ENCODE measurements at places on chromosomes 16 and 17.

DNA sequence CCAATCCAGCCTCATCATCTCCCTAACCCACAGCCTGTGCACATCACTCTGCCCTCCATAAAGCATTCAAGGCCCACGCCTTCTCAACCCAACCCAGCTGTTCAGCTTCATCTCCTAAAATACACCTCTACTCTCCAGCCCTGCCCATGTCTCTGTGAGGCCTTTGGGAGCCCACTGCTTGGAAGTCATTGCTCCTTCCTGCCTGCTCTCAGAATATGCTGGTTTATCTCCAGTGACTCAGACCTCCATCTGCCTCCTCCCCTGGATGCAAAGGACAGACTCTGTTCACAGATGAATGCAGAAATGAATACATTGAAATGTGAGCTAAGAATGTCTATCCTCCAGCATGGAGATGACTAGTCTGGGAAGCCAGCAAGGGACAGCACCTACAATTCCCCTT is 19.0 kb downstream of the KCNG4 start:
- DNase-seq = no peak

- DNase-seq = no peak
Measured at GRCh38 chr17:59785091-59785799, 77.8 kb downstream of the VMP1 start.

- no peak for DNase-seq
Measured at GRCh38 chr17:6525731-6526130, 30.6 kb downstream of the PITPNM3 start.

DNA sequence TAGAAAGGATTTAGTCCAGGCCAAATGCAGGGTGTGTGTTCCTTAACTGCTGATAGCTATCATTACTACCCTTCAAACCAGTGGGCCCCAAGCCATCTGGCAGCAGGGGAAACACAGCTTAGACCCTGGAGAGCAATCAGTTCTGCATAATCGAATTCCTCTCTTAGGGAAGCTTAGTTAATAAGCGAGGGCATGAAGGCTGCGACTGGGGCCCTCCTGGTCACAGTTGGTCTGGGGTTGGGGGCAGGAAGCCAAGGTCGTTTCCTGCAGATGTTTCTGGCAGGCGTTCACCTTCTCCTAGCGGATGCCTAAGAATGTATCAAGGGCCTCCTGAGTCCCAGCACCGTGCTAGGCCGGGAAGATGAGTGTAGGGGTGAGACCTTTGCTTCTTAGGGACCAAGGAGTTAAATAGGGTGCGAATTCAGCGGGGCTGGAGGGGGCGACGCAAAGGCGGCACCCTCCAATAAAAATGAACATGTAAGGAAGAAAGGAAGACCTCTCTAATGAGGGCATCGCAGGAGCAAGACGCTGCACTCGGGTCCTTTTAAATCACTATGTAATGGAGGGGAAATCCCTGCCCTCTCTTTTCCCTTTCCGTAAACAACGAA is 16.5 kb upstream of the EEF2K start:
- DNase-seq = no peak

DNA sequence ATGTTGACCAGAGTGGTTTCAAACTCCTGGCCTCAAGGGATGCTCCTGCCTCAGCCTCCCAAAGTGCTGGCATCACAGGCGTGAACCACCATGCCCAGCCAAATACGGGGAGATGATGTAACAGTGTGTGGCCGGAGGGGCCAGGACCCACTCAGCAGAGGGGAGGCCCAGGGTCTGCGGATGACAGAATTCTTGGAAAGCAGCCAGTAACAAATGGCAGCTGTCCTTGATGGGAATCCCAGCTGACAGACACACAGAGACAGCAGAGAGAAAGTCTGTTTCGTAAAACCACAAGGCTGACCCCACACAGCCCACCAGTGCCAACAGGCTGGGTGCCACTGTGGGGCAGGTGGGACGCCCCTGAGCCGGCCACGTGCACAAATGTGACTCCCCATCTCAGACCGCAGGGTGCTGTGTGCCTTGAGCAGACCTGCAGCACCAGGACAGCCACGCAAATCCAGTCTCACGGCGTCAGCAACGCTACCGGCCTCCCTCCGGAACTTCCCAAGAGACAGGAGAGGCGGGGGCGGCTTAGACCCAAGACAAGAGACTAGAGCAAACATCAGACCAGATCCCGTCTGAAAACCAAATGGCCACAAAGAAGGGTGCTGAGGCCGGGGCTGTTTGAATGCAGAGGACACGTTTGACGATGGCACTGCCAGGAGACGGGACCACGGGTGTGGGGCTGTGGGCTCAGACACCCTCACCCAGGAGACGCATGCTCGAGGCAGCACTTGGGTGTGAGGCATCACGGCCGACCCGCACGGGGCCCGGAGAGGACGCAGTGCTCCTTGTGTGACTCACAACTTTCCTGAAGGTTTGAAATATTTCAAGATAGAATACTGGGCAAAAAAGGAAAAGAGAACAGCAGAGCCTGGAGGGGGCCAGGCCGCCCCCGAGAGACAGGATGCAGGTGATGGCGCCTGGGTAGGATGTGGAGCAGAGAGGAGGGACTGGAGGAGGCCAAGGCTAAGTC is 24.6 kb downstream of the CTU2 start:
- no peak for DNase-seq

- peak; percentile 90 for DNase-seq
Measured at GRCh38 chr17:19448341-19449268, 37.6 kb downstream of the RNF112 start.

DNA sequence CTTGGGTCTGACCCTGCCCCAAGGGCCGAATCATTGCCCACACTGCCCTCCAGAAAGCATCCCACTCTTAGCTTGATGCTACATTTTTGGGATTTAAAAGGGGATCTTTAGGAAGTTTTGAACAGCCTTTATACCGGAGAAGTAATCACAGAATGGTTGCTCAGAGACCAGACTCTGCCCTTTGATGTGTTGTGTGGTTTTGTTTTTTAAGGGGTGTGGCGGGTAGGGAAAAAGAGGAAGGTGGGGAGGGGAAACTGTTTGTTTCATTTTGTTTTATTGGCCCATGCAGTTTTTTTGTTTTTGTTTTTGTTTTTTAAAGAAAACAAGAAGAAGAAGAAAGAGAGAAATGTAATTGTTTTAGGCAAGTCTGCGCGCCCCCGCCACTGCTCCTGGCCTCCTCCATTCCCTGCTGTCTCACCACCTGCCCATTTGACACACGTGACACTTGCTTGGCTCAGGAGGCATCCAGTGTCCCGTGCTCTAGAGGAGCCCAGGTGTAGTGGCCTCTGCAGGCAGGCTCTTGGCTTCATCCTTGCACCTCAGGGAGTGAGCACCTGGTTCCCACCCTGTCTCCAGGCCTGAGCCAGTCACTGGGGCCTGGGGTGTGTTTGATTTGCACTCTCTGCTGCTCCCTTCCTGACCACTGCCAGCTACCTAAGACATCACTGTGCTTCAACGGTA is 35.7 kb downstream of the GNAO1 start:
- DNase-seq = no peak

DNA sequence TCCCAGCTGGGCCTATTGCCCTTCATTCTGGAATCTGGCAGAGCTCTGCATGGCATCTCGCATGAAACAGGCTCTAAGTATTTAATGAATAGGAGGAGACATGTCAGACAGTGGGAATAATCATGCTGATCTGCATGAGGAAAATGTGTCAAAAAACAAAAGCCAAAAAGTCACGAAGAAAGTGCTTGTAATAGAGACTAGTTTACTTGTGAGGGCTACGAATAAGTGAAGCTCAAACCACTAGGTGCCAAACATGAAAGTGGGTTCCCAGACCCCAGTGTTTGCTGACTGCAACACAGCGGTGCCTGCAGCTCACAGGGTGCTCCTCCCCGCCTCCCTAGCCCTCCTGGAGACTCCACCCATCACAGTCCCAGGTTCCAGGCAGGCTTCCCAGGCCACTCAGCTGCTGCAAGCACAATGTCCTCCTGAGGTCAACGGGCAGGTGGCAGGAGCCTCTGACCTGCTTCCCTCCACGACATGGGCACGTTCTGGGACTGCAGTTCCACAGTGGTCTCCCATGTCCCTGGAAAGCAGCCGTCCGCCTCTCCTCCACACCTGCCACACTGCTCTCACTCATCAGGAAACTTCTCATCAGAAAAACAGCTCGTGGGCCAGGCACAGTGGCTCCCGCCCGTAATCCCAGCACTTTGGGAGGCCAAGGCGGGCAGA is 96.5 kb downstream of the ANKRD11 start:
- no peak for DNase-seq

DNA sequence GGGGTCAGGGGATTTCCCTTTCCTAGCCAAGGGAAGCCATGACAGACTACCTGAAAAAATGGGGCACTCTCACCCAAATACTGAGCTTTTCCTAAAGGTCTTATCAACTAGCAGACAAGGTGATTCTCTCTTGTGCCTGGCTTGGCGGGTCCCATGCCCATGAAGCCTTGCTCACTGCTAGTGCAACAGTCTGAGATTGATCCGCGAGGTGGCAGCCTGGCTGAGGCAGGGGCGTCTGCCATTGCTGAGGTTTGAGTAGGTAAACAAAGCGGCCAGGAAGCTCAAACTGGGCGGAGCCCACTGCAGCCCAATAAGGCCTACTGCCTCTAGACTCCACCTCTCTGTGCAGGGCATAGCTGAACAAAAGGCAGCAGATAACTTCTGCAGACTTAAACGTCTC is 152.6 kb upstream of the PMFBP1 start:
- DNase-seq = no peak

GRCh38 chr16:76818606-76819181 is 372.3 kb upstream of the MON1B start:
- DNase-seq = no peak

GRCh38 chr17:41812381-41813151 is at the start of gene FKBP10:
Gene FKBP10, plus strand, starts transcription at chr17:41813004. Its CDS starts 31 bp downstream, at chr17:41813035.
- peak; percentile 71 for DNase-seq

GRCh38 chr16:72120026-72120425 is 26.4 kb downstream of the DHX38 start:
- no peak for DNase-seq

- DNase-seq = no peak
Measured at GRCh38 chr16:7380441-7380840, 47.8 kb downstream of the RBFOX1 start.

GRCh38 chr17:79354173-79354820 is 256.6 kb downstream of the RBFOX3 start:
- DNase-seq = no peak

- DNase-seq = no peak
Measured at GRCh38 chr17:50102164-50102991, 7.2 kb downstream of the PDK2 start.

DNA sequence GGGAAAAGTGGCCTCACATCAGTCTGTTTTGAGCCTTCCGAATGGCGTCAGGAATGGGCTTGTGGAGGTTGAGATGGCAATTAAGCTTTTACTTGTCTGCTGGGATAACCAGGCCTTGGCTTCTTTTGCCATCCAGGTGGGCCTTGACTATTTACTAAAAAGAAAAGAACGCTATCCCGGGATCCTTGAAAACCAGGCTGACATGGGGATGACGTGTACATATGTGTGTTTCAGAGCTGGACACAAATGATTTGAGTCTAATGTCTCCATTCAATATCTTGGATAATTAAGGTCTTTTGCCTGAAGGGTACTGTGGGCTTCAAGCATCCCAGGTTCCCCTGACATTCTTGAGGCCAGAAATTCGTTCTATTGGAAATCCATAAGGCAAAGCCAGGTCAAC is 32.6 kb upstream of the HOXB13 start:
- no peak for DNase-seq

DNA sequence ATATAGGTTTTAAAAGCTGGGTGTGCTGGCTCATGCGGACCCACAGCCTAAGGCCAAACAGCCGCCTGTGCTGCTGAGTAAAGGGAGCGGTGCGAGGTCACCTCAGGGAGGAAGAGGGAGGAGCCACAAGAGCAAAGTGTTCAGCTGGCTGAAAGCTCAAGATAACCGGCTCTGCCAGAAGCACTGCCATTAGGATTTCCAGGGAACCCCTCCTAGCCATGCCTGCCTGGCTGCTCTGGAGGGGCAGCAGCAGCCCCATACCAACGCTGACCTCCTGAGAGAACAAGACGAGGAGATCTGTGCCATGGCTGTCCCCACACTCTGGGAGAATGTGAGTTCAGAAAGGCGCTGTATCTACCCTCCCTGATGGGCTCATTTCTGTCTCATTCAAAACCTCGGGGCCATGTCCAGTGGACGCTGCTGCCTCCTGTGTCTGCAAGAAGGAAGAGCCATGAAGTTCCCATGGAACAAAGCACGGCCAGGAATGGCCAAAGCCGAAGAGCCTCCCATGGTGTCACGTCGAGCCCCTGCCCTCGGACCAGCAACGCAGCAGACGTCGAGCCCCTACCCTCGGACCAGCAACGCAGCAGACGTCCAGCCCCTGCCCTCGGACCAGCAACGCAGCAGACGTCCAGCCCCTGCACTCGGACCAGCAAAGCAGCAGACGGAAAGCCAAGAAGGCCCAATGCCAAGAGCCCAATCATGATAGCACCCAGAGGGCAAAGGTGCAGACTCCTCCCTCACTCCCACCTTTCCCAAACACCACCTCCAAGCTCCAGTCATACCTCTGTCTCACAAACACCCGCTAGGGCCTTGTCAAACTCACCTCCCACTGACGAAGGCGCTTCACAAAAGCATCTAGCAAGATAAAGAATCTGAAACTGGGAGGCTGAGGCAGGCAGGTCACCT is 107.0 kb downstream of the ANKRD11 start:
- no peak for DNase-seq

- no peak for DNase-seq
Measured at GRCh38 chr16:3075523-3075915, 10.1 kb downstream of the IL32 start.

- DNase-seq = no peak
Measured at GRCh38 chr16:3038256-3038655, 1.5 kb upstream of the BICDL2 start.

DNA sequence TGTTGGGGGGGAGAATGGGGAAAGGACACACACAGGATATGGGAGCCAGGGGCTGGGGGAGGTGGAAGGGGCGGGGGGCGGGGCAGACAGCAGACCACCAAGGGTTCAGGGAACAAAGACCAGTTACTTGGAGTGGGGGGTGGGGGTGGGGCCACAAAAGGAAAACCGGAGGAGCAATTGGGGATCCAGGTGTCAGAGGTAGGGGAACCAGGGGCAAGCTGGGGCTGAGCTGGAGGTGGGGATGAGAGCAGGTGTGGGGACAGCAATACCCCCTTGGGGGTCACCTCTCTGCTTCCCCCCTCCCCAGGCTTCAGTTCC is 1.4 kb upstream of the ORAI3 start:
- no peak for DNase-seq

DNA sequence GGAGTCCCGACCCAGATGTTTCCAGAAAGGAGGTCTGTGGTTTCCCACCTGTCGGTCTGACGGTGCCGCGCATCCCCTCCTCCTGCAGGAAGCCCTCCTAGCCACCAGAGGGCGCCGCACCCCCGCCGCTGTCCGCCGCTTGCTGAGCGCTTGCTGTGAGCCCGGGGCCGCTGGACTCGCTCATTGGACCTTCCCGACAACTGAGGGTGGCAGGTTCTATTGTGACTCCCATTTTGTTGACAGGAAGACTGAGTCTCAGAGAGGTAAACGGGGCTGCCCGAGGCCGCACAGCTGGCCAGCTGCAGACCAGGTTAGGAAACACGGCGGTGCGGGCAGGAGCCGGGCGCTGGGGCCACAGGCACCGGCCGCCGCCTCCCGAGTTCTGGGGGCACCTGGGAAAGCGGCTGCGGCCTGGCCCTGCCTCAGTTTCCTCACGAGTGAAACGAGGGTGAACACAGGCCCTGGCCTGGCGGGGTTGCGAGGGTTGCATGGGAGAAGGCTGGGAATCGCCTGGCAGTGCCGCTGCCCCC is 191.1 kb upstream of the CIBAR2 start:
- no peak for DNase-seq
